Effector CD4-positive, alpha-beta T cell (primary cell): ENCODE measurements at places on chromosomes 2 and 18.
A peak's percentile ranks its signal among the peaks of the same experiment; 100 is the strongest.

DNA sequence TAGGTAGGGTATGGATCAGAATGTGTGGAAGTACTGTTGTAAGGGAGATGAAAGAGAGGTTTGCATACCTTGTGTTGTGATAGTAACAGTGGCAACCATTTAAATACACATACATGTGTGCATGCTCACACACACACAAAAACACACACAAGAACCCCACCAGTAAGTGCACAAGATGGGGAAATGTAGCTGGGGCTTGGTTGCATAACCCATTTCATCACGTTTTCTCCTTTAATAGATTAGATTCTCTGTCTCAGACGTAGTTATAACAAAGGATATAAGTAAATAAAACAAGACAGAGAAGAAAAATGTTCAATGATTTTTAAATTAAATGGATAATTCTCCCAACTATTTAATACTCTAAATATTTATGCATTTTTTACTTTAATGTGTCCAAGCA, 13.4 kb downstream of the ARHGAP15 start:
- DNase-seq, result no peak

GRCh38 chr2:70472221-70472890, 81.3 kb downstream of the TGFA start:
- no peak for DNase-seq

DNA sequence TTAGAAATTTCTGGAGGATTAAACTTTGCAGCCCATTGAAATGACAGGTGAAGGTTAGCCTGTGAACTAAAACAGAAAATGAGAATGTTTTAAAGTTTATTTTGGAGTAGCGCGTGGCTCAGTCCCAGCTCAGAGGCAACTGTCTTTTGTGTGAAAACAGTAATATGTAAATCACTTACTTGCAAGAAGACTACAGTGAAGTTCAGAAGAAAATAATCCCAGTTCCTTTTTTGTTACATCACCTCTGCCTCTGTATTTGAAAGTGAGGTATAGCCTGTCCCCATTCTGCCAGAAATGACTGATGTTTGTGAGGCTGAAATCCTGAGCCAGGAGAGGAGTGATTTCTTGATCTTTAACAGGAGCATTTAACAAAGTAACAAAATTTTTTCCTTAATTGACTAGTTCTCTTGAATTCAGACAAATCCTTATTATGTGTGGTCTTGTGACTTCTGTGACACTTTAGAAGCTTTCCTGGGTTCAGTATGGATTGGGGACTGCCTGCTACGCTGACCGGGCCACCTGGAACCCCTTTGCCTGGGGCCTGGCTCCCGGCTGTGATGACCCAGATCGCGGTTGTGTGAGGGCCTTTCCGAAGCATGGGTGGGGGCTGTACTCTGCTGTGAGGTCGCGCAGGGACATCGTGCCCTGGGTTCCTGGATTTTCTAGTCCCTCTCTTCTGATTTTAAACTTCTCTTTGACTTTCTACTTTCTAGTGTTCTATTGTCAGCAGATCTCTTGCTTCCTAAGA, 24.3 kb downstream of the TRAPPC12 start:
- DNase-seq, result no peak

GRCh38 chr2:70854411-70854810, 18.8 kb upstream of the CD207 start:
- DNase-seq, result no peak

GRCh38 chr2:160010361-160011145, 51.9 kb downstream of the PLA2R1 start:
- DNase-seq, result no peak

- DNase-seq, result no peak
Measured at GRCh38 chr18:25786758-25787157, 303.7 kb downstream of the SS18 start.

DNA sequence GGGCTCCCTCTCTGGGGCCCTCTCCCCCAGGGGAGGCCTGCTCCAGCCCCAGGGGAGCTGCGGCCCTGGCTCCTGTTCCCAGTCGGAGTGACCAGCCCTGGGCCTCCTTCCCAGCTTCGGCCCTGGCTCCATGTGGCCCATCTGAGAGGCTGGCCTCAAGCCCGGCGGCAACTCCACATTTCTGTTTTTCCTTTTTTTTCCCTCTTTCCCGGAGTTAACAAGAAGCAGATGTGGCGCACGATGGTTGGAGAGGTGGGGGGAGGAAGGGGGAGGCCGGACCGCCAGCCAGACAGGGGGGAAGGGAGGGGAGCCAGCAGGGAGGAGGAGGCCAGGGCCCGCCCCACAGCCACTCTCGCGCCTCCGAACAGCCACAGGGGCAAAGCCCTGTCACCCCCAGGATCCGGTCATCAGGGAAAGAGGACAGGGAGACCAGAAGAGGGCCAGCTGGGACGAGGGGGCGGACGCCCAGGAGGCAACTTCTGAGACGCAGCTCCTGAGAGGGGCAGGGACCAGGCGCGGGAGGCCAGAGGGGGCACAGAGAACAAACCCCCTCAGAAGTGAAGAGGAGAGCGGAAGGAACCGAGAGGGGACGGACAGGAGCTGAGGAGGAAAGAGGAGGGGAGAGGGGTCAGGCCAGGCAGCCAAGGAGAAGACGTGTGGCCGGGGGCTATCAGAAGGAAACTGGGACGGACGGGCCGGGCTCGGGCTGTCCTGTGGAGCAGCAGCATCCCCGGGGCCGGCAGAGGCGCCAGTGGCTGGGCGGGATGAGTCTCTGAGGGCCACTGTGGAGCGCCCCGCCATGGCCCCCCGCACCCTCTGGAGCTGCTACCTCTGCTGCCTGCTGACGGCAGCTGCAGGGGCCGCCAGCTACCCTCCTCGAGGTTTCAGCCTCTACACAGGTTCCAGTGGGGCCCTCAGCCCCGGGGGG, at the start of gene EMILIN1:
EMILIN1 (plus strand) TSS at position 349 of the 928 bp plus-strand sequence; CDS start at position 800, 451 bp downstream.
- no peak for DNase-seq

DNA sequence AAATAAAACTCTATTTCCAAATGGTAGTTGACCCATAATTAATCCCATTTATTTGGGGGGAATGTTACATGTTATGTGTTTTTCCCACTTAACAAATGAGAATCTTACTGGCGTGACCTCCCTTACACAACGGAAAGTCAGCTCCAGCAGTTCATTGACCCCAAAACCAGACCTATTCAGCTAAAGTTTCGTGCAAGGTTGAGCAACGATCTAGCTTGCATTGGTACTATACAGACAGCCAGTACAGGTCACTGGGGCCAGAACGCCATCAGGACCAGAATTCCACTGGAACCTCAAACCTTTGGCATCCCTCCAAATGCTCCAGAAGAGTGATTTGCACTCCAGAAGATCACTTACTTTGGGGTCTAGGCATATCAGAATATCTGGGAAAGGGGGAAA, 6.8 kb upstream of the CTAGE1 start:
- no peak for DNase-seq

DNA sequence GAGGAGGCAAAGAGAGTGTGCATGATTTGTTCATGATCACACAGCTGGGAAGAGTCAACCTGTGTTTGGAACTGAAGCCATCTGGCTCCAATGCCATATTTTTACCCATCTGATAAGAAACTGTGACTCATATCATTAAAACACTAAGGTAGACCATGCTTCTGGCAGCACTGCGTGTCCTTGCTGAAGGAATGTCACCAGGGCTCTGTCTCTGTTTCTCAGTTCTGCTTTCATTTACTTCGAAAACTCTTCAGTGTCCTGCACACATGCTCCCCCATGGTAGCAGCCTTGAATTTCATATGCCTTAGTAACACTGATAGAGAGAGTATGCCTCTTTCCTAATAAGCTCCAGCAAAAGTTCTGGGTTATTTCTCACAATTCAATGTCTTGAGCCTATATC, 830.4 kb downstream of the DCDC2C start:
- DNase-seq, result no peak

- no peak for DNase-seq
Measured at GRCh38 chr2:25473131-25473530, 131.4 kb upstream of the DNMT3A start.

DNA sequence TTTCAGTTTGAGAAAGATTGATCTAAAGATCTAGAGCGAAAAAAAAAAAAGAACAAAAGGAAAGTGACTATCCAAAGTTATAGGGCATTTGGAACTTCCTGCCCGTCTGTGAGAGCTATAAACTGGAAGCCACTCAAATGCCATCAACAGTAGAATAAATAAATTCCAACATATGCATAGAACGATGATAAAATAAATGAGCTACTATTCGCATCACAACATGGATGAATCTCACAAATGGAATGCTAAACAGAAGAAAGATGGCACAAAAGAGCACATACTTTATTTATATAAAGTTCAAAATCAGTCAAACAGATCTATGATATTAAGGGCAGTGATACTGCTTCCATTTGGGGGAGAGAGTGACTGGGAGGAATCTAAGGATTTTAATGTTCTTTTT, 128.8 kb downstream of the TTC32 start:
- DNase-seq, result no peak

GRCh38 chr2:9627310-9627709, 3.5 kb downstream of the YWHAQ start:
- no peak for DNase-seq

GRCh38 chr2:147182260-147182659, 662.6 kb upstream of the ACVR2A start:
- DNase-seq, result peak; percentile 30

DNA sequence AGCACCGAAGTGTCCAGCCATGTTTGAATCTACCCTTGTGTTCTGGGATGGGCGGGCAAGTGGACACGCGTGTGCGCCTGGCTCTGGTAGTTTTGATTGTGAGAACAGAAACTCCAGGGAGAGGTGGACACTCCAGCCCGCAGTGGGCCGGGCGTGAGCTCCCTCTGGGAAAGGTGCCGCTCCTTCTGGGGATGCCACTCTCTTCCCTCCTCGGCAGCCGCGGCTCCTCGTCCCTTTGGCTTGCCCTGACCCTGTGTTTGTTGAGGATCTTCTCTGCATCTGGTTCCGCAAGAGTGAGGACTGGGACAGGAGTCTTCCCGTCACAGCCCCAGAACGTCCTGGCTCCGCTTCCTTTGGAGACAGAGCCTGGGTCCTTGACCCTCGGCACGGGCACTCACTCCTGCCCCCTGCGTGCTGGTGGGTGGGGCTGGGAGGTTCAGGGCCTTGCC, 1.3 kb downstream of the CTDP1 start:
- DNase-seq, result no peak

DNA sequence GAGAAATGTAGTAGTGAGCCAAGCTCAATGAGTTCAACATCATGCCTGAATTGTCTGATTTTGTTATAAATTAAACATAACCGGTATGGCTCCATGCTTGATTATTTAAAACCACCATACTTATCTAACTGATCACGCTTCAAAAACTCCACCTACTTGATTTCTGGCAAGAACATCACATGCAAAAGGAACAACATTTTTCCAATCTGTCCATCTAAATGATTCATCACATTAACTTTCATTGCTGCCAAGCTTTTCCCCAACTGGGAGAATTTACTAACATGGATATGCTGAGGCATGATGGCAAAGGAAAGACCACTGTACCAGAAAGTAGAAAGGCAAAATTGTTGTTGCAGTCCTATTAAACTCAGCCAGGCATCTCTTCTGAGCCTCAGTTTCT, 286.8 kb downstream of the TRIB2 start:
- no peak for DNase-seq

DNA sequence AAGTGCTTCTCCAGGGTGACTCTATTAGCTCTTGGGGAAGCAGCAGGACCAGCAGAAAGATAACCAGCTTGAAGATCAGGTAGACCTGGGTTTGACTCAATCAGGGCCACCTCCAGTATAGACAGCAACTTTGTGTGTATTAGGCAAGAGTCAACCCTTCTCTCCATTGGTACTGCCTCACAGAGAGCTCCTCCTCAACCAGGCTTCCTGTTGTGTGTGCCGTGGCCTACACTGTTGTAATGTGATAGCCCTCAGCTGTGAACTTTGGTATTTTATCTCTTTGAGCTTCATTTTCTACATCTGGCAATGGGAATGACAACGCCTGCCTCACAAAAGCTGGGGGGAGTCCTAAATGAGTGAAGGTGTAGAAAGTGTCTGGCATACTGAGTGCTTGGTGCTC, 17.0 kb upstream of the MAP3K20 start:
- no peak for DNase-seq

- no peak for DNase-seq
Measured at GRCh38 chr2:134500211-134500935, 218.4 kb downstream of the TMEM163 start.

DNA sequence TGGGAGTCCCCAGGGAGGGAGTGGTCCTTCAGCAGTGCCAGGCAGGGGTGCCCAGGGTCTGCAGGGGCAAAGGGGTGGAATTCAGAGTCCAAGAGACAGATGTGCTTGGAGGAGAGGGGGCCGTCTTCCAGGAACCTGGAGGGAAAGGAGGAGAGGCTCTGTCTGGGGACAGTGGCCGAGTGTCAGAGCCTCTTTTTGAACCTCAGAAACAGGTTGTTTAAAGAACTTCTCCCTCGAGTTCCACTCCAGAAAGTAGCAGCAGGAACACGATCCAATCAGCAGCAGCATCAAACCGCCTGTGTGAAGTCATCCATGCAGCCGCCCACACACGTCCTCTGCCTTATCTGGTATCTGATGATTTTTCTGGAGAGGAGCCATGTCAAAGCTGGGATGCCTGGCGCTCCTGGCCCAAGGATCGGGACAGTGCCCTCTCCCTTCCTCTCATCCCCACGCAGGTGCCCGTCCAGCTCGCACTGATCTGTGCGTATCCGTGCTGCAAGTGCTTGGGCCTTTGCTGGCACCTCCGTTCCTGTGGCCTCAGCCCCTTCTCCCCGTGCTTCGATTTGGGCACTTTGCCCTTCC, 205.1 kb downstream of the NDUFA10 start:
- DNase-seq, result no peak

GRCh38 chr2:149467436-149467835, 120.1 kb downstream of the MMADHC start:
- DNase-seq, result no peak

- no peak for DNase-seq
Measured at GRCh38 chr18:8242151-8242696, 367.0 kb upstream of the RAB12 start.

- no peak for DNase-seq
Measured at GRCh38 chr2:112065486-112065885, 10.4 kb downstream of the TMEM87B start.

DNA sequence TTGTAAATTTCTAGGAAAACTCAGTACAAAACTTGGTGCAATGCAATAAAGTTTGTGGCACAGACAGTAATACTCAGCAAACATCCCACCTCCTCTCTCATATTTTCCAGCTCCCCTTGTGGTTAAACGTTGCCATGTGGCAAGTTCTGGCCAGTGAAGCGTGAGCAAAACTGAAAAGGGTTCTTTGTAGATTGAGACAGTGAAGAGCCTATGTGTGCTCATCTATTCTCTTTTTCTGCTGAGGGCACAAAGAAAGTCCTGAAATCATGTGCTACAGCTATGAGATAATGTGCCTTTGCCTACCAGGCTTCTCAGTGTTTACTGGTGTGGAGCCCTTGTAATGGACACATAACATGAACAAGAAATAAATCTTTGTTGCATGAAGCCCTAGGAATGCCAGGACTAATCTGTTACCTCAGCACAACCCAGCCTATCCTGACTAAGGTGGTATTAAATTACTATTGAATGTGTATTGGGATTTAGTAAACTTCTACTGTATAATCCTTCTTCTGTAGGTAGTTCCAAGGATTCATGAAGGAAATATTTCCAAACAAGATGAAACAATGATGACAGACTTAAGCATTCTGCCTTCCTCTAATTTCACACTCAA, 13.0 kb upstream of the TYMS start:
- DNase-seq, result no peak

DNA sequence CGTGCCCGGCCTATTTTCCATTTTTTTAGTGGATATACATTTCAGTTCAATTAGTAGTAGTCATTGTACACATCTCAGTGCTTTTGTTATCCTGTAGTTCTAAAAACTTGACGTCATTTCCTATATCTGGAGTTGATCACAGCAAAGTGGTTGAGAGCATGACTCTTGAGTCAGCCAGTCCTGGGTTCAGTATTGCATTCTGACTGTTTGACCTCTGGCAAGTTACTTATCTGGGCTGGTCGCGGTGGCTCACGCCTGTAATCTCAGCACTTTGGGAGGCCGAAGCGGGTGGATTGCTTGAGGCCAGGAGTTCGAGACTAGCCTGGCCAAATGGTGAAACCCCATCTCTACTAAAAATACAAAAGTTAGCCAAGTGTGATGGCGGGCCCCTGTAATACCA, 50.4 kb upstream of the PPM1B start:
- DNase-seq, result no peak
